ENCODE measurements at places on chromosomes 13 and 19. TPM values are rescaled to one million over a fixed set of nuclear protein-coding genes. Genes with fewer than 3 reads are reported as not detected.

GRCh38 chr13:98722958-98723357 is 29.5 kb downstream of the SLC15A1 start:
- no peak for DNase-seq

- DNase-seq, result peak; percentile 69
Observed at GRCh38 chr13:93254775-93255174, 28.2 kb downstream of the GPC6 start.

The NOTCH3 gene
- 58.0 TPM for total RNA-seq

The KCTD4 gene
- total RNA-seq, result 4.6 TPM

The FAM216B gene
- 1.2 TPM for total RNA-seq

The KHSRP gene
- 42.4 TPM for total RNA-seq
